Motor neuron (in vitro differentiated cells): ENCODE measurements at places on chromosomes 7 and 10.

DNA sequence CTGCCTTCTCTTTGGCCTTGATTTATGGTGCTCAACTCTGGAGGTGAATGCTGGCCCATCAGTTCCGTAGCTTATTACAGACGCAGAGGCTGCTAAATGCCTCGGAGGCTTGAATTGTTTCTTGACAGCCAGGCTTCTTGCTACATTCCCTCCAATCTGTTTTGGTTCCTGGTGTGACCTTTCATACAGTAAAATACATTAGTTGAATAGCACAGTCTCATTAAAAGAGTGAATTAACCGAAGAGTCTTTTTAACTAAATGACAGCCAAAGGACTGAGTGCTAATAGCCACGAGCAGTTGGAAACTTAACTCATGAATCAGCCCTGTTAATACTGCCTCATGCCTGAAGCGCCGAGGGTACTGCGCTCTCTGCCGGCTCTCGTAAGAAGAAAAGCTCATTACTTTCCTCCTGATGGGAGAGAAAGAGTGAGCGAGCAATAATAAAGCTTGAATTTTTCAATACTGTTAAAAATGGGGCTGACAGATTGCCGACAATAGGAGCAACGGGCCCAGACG, 236.4 kb upstream of the GPR26 start:
- peak; percentile 52 for ATAC-seq

- ATAC-seq: no peak
Observed at GRCh38 chr7:33946094-33946699, 40.9 kb downstream of the BMPER start.

DNA sequence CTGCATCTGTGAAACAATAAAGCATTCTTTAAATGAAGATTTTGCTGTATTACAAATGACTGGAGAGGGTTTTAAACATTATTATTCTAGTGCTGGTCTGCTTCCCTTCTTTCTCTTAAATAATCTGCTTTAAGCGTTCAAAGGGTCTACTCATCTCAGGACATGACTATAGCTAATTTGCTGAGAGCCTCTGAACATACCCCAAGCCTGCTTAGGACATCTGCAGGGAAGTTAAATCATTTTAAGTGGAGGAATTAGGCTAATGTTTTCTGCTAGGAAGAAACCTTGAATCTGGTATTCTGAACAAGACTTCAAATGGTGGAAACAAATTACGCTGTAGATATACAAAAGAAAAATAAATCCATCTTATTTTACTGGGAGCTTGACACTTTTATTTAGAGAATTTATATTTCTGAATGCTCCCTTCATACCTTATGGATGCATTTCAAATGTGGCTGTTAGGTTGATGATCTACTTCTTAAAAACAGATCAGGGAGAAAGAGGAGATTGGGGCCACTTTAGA, 124.4 kb upstream of the ITGB1 start:
- ATAC-seq: no peak

GRCh38 chr10:3538656-3539531, 246.1 kb downstream of the KLF6 start:
- ATAC-seq: peak; percentile 44

DNA sequence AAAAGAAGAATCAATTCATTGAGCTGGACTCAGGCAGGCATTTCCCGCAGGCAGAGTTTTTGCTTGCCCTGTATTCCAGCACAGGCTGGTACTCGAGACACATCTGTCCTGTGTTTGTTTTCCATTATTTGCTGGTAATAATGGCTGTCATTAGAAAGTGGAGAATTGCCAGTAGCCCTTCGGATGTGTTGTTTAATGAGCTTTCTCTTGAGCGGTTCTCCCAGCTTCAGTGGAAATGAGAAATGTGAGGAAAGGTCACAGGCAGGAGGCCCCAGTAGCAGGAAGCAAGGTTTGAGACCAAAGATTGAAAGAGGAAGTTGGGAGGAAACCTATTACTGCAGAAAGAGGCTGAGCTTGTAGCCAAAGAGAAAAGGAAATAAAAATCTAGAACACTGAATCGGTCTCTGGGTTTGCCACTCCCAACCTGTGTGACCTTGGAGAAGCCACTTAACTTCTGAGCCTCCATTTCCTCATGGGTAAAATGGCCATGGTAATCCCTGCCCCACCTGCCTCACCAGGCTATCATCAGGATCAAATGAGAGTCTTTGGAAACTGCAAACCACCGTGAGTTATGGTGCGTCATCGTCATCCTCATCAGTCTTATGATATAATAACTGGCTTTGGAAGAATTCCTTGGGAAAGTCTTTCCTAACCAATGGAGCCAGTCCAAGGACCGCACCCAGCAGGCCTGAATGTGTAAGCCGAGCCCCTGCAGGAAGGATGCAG, 67.7 kb downstream of the TACR2 start:
- peak; percentile 94 for ATAC-seq

DNA sequence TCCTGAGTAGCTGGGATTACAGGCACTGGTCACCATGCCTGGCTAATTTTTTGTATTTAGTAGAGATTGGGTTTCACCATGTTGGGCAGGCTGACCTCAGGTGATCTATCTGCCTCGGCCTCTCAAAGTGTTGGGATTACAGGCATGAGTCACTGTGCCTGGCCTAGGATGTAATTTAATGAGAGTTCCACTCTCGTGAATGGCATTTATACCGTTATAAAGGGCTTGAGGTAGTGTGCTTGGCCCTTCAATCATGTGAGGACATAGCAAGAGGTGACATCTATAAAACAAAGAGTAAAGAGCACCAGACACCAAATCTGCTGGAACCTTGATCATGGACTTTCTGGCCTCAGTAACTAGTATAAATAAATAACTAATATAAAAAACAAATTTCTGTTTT, 93.5 kb upstream of the PPP1R9A start:
- ATAC-seq: no peak

DNA sequence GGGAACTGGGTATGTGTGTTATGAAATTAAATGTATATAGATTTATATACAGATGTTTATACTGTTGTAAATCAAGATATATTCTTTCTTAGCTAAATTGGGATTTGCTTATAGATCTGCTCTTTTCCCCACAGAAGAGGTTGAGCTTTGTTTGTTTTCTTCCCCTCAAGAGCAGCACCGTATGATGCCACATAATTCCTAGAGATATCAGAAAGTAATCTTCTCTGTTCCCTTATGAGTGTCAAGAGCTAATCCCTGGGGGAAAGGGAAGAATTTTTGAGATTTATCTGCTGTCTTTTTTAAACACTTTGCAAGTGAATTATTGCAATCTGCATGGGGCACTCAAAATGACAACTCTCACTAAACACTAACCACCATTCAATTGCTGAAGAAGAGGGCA, 68.7 kb upstream of the SP4 start:
- ATAC-seq: peak; percentile 31

DNA sequence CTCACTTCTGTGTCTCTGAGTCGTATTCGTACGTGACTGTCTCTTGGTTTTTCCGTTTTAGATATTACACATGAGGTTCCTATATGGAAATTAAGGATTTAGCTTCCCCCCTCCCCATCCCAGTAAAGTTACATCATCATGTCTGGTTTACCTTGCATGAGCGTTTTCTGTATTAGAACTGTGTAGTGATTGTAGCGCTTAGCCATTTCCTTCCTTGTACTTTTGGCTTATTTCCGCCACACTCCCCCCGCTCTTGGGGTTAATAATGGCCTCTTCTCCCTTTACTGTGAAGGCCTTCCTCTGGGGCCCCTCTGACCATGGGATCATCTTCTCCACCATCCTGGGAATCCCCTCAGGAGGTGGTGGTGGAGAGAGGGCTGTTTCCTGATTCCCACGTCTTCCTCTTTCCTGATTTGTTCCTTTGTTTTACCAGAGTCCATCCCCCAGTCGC, 27.2 kb upstream of the AP5Z1 start:
- no peak for ATAC-seq

DNA sequence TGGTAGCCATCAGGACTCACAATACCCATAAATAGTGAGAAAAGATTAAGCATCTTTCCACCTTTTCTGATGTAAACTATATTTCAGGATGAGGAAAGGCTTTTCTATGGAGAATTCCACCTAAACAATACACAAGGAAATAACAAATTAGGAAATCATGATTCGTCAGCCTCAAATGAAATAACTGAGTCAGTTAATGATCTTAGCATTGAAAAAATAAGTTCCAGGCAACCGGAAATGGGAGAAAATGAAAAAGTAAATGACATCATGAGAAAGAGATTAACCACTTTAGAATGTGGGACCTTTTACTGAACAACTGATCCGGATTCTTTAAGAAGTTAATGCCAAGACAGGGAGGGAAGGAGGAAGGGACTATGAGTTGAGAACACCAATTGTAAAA, 742.3 kb downstream of the TNS3 start:
- no peak for ATAC-seq

GRCh38 chr10:28569506-28570159, 36.7 kb downstream of the WAC start:
- peak; percentile 82 for ATAC-seq

GRCh38 chr7:83672157-83672556, 23.2 kb upstream of the SEMA3E start:
- no peak for ATAC-seq

DNA sequence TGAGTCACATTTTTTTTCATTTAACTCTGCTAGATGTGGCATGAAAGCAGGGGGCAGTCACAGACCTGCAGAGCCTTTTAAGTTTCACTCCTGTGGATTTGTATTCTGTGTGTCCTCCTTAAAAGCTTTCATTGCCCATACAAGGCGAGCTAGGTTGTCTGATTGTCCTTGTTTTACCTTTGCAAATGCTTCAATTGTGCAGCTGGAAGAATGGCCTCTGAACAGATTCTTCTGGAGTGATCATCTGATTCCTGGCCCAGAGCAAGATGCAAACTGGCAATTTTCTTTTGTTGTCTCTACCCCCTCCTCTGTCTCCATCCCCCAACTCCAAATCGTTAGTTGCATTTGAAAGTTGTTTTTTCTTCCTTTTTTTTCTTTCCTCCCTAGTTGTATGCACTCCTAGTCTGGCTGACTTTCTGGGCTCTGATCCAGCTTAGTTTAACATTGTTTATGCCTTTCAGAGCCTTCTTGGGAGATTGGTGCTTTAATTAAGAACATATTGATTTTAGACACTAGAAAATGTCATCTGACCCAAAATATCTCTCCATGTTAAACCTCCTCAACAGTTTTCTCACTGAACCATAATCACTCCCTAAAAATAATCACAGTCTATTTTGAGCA, 150.2 kb downstream of the REEP3 start:
- ATAC-seq: peak; percentile 58

DNA sequence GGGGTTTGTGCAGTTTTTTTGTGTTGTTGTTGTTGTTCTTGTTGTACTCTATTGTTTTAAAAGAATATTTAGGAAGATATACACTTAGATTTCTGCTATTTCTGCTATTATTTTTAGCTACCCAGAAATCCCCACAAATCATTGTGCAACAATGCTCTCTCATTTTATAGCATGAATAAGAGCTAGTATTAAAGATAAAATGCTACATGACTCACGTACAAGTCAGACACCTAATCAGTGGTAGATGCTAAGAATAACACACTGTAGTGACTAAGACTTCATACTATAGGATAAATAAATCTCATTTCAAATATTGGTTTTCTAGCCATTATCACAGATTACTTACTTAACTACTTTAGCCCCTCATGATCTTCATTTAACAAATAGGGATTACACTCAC, 920.5 kb downstream of the KCNMA1 start:
- ATAC-seq: peak; percentile 69

- no peak for ATAC-seq
Observed at GRCh38 chr10:119395280-119396007, 147.1 kb downstream of the RGS10 start.

- ATAC-seq: no peak
Observed at GRCh38 chr7:106767078-106767477, 98.0 kb upstream of the PIK3CG start.

DNA sequence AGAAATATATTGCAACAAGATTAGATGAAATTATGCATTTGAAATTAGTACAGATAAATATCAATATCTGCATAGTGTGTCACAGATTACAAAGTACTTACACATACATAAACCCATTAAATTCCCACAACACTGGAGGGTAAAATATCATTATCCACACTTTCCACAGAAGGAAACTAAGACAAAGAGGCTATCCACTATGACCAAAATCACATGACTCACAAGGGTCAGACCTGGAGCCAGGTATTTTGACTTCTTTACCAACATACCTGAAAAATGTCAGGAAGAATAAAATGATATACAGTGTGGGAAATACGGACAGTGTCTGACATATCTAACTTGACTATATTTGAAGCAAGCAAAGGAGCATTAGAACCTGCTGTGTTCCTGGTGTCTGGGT, 34.1 kb downstream of the HYCC1 start:
- no peak for ATAC-seq

DNA sequence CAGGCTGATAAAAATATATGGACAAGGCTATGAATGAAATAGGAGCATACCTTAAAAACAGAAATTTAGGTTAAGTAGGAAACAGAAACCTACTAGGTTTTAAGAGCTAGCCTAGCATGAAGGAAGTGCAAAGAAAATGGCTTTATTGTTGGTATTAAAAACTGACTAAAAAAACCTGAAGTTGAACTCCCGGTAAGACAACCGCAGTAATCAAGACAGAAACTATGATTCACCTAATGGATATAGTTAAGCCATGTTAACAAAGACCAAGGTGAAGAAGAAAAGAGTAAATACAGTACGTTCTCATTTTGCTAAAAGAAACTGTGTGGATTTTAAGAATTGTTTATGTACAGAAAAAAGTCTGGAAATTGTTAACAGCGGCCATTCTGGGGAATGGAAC, 2.5 kb downstream of the RTKN2 start:
- ATAC-seq: no peak

- no peak for ATAC-seq
Observed at GRCh38 chr10:43607199-43607573, 948 bp downstream of the ZNF485 start.

DNA sequence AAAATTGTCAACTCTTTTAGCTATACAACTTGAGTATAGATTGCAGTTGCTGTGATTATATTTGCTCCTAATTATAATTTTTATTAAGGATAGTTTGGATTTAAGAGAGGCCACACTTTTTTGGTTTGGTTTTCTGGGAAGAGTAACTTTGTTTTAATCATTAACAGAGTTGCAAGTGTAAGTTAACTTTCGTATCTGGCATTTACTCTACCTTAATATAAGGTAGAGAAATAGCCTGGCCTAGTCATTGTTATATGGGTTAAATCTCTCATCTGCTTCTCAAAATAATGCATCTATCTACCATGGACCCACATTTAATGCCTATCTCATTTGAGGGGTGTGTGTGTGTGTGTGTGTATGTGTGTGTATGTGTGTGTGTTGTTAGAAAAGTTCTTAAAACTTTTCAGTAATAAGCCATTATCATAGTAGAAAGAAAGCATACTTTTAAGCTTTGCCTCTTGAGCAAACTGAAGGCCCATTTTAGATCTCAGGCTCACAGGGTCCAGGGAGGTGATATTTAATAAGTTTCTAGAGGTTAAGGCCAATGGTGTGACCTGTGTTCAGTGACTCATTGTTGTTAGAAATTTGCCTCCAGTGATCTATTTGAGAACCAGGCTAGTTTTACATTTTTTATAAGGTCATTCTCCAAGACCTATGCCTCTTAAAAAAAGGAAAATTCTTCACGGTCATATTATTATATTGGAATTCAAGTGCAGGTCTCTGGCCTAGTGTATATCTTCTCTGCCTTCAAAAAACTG, 10.9 kb upstream of the TEX47 start:
- no peak for ATAC-seq
